Effector memory CD4-positive, alpha-beta T cell (primary cell): ENCODE measurements at places on chromosomes 3 and 15.

DNA sequence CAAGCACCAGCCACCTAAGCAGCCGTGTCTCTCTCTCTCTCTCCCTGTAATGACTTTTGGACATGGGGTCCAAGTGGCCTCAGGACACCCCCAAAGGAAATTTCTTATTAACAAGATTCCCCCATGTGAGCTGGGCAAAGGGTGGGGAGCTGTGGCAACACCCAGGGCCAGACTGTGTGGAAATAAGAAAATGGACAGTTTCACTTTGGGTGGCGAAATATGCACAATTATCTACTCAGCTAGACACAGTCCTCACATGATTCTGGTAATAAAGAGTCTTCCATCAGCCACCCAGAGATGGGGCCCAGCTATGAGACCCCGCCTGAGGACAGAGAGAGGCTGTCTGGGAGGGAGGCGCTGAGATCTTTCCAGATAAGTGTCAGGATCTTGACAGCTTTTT, 96.8 kb upstream of the TPM1 start:
- no peak for DNase-seq

DNA sequence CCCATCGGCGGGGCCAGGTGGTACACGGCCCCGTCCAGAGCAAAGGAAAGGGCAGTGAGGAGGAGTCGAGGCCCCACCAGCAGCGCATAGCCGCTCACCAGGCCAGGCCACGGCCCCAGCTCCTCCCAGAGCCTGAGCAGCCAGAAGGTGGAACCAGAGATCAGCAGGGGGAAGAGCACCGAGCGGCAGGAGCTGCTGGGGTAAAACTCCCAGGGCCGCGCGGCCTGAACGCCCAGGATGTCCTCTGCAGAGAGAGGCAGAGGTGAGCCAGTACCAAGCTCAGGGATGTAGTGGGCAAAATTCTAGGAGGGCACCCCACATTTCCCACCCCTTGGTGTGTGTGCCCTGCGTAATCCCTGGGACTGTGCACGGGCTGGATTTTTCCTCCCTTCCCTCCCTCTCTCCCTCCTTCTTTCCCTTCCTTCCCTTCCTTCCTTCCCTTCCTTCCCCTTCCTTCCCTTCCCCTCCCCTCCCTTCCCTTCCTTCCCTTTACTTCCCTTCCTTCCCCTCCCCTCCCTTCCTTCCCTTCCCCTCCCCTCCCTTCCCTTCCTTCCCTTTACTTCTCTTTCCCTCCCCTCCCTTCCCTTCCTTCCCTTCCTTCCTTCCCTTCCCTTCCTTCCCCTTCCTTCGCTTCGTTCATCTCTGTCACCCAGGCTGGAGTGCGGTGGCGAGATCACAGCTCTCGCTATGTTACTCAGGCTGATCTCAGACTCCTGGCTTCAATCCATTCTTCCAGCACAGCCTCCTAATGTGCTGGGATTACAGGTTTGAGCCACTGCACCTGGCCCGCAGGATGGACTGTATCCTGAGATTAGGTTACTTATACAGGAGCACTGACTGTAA, 6.3 kb upstream of the NCBP2 start:
- DNase-seq: no peak

- DNase-seq: no peak
Observed at GRCh38 chr3:129663930-129664646, 57.6 kb upstream of the PLXND1 start.

DNA sequence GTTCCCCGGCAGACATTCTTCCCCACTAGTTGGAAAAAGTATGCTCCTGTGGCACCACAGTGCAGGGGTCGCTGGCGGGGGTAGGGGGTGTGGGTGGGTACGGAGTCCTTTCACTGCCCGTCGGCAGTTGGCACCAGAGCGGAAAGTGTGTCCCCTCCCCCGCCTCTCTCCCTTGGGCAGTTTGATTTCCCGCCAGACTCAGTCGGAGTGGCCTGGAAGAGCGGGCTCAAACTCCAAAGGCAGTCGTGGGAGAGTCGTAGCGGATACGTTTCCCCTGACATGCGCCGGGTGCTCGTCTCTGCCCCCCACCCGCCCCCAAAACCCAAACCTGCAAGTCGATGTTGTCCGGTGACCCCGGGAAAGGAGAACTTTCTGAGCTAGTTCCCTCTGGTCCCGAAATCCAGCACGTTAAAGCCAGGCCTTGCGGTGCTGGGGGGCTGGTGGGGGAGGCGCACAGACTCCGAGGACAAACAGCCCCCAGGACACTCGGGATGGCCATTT, 4.4 kb upstream of the FOXB1 start:
- no peak for DNase-seq

- no peak for DNase-seq
Observed at GRCh38 chr15:62323353-62323890, 158.3 kb upstream of the C2CD4B start.
